ENCODE measurements at places on chromosomes 16 and 17.

DNA sequence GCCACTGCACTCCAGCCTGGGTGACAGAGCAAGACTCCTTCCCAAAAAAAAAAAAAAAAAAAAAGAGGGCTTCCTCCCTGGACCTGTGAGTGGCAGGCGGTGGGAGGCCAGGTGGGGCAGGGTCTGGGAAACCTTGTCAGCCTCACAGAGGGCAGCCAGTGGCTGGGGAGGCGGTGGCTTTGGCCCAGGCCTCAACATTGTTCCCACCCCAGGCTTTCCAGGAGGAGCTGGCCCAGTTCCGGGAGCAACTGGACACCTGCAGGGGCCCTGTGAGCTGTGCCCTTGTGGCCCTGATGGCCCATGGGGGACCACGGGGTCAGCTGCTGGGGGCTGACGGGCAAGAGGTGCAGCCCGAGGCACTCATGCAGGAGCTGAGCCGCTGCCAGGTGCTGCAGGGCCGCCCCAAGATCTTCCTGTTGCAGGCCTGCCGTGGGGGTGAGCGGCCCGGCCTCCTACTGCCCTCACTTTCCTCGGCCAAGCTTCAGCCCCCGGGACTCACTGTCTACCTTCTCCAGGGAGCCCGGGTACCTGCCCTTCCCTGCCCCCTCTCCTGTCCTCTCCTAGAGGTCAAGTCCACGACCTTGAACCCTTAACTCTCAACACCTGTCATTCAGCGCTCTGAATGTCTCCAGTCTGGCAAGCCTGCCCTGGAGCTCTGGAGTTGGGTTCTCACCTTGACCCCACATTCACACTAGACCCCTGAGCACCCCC lies 12.4 kb downstream of the ZNF213 start:
- no peak for DNase-seq

DNA sequence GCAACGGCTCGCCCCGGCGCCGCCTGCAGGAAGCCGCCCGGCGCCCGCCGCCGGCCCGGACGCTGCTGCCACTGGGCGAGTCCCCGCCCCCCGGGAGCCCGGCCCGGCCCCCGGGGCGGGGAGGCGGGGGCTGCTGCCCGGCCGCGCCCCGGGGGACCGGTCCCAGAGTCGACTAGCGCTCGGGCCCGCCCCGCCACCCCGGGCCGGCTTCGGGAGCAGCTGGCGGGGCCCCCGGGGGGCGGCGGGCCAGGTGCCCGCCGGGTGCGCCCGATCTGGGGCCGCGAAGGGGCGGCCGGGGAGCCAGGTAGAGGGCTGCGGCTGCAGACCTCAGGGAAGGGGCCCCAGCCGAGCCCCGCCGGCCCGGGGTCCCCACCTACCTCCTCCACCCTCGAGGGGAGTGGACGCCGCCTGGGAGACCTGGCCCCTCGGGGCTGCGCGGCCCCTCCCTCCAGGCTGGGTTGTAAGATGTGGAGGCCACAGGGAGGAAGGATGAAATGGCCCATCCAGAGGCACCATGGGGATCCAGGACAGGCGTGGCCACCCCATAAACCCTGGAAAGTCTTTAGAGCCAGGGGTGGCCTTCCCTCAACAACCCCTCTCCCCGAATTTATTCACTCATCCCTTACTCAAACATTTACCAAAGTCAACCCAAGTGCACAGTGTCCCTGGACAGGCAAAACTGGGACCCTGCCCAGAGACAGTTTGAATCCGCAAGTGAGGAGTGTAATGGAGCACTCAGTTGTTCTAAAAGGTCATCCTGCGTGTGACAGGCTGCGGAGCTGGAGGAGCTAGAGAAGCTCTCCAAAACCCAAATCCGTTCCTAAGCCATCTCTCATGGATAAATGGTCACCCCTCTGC lies at the start of gene CDYL2:
Gene CDYL2 (minus strand): TSS at position 73 of the 858 bp plus-strand sequence. CDS start 425 bp downstream, outside the sequence.
- DNase-seq = peak; percentile 51

DNA sequence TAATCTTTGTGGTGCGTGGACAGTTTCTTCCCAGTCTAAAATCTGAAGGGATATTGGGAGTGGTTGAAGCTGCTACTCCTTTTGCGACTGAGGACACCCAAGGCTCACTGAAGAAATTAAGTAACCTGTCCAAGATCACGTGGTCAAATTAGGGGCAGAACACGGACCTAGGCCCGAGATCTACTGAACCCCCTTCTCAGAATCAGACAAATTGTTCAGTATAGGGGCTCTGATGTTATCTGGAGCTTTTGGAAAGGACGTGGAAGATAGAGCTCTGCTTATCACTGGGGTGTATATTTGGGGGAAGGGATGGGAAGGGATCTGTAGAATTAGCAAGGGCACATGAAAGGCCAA lies 857 bp downstream of the TANGO6 start:
- DNase-seq = peak; percentile 4

GRCh38 chr16:89199241-89200123 lies 855 bp downstream of the SLC22A31 start:
- DNase-seq = no peak

DNA sequence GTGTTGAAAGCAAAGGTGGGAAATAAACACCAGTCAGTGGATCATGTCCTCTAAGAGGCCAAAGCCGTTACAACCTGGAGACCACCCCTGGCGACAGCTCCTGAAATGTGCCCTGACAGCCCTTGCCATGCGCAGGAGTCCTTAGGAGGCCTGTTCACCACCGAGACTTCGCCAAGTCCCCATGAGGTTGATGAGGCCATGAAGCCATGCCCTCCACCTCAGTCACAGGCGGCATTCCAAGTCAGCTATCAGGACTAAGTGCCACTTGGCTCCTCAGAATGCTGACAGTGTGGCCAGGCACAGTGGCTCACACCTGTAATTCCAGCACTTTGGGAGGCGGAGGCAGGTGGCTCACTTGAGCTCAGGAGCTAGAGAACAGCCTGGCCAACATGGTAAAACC lies 27.1 kb downstream of the ADAM11 start:
- DNase-seq = no peak

All from stimulated activated CD4-positive, alpha-beta T cell treated with anti-CD3 and anti-CD28 coated beads, Interleukin-12 subunit alpha, Interleukin-12 subunit beta, amount 100 ng/mL, for 4 hours (primary cell).